ENCODE measurements at places on chromosomes 6 and 20. TPM values are rescaled to one million over a fixed set of nuclear protein-coding genes. Genes with fewer than 3 reads are reported as not detected.

- DNase-seq: no peak
Observed at GRCh38 chr6:113449051-113449450, 408.1 kb upstream of the MARCKS start.

The SAMD10 gene
- 9.9 TPM for polyA plus RNA-seq

- no peak for DNase-seq
Observed at GRCh38 chr20:19758133-19758500, at the start of gene RIN2. Gene RIN2, plus strand, starts transcription at chr20:19758258. Its CDS starts 131,344 bp downstream, at chr20:19889602.

DNA sequence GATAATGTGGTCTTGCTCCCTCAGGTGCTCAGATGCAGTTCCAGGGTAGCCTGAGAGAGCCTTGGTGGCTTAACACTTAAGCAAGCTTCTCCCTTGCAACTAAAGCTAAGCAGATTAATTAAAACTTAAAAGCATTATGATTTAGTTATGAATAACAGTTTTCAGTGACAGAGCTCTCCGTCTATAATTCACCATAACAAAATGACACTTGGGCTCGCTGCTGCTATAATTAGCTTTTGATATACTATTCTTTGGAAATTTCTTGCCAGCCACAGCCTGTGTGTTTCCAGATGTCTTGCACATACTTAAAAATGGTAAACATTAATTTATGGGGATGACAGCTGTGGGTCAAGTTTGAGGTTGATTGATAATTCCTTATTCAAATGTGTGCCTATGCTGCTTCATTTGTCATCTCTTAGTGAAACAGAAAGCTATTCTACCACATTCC lies 380.5 kb downstream of the TFAP2B start:
- DNase-seq: no peak

- no peak for DNase-seq
Observed at GRCh38 chr6:66307490-66307889, 600.5 kb upstream of the EYS start.

The CST1 gene
- not detected for polyA plus RNA-seq

DNA sequence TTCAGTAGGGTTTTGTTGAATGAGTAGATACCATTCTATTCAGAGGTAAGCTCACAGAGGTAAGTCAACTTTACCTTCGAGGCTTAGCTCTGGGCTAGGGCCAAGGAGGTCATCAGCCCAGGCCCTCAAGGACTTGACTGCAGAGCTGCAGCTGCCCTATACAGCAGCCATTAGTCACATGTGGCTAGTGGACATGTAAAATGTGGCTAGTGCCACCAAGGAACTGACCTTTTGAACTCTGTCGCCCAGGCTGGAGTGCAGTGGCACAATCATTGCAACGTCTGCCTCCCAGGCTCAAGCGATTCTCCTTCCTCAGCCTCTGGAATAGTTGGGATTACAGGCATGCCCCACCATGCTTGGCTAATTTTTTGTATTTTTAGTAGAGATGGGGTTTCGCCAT lies 47.9 kb upstream of the EPB41L1 start:
- no peak for DNase-seq

DNA sequence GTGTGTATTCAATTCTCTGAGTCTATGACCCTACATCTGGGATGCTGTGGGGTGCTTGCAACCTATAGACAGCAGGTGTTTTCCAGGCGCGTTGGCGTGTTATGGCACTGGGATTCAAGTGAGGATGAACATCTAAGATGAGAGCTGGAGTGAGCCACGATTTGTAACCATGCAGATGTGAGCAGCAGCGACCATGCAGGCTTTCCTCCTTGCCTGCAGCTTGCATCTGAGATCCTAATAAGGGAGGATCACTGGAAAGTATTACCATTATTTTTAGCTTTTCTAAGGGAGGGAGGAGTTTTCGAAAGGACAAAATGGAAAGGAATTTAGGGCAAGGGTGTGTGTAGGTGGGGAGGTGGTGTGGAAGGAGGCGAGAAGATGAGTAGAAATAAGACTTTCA lies 216.7 kb downstream of the ATXN1 start:
- no peak for DNase-seq

GRCh38 chr6:163314791-163315470 lies 99.6 kb upstream of the QKI start:
- DNase-seq: no peak

GRCh38 chr6:53325785-53326184 lies 23.0 kb downstream of the ELOVL5 start:
- no peak for DNase-seq

GRCh38 chr20:1392693-1393506 lies at the start of gene FKBP1A:
Gene FKBP1A, minus strand, starts transcription at chr20:1393054. Its CDS starts 56 bp downstream, at chr20:1392998.
- peak; percentile 86 for DNase-seq

DNA sequence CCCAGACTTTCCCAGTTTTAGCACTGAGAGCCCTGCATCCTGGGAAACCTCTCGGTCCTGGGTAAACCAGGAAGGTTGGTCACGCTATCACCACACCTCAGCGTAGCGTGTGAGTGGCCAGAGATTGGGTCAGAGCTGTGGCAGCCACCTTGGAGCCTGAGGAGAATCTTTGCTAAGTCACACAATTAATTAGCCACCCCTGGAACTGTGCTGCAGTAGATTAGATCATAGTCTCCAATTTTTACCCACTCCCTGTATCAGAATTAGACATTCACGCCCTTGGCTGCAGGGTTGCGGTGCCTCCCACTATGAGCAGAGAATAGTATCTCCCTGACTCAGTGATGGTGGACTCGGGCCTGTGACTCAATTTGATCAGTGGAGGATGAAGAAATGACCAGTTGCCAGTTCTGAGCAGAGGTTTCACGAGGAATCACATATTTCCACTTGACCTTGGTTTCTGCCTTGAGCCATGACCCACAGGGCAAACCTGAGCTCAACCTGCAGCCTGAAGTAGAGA lies 6.0 kb upstream of the PTGIS start:
- no peak for DNase-seq

The TMEM244 gene
- not detected for polyA plus RNA-seq

DNA sequence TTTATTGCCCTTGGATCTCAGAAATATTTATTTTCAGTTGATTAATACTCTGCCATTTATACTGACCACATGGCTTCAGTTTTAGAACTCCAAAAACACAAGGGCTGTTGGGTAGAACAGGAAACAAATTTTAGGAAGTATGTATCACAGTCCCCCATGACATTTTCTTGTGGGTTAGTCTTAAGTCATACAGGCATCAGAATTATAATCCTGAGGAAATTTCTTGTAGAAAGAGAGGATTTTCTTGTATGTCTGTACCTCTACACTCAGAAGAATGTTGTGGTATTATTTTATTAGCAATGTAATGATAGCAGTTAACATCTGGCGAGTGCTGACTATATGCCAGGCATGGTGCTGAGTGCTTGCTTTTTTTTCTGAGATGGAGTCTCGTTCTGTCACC lies 302.9 kb downstream of the CLIC5 start:
- no peak for DNase-seq

DNA sequence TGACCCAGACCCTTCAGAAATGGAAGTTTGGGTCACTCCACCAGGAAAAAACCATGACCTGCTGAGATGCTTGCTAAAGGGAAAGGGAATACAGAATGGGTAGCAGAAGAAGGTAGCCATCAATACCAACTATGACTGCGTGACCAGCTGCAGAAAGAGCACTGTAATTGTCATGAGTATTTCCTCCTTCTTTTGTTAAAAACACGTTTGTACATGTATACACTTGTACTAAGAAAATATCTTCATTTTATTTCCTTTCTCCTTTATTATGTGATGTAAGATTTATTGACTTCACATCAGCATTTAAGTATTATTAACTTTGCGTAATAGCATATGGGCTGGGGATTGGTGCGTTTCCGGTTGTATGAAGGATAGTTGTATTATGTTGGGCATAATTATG lies 12.6 kb upstream of the MUC21 start:
- DNase-seq: no peak

GRCh38 chr6:56348578-56348977 lies 101.2 kb upstream of the COL21A1 start:
- DNase-seq: no peak

DNA sequence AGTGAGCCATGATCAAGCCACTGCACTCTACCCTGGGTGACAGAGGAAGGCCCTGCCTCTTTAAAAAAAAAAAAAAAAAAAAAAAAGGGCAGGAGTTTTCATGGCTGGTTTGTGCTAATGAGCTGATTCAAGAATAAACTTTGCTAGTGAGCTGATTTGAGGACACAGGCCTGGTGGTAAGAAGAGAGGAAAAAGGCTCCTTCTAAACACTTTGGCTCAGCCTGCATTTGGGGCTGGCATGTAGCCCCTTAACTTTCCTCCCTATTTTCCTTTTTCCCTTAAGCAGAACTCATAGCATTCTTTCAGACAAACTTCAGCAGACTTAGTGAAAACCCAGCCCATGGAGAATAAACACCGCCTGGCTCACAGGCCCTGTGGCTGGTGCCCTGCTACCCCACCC lies 432.7 kb downstream of the PTPRT start:
- DNase-seq: no peak

GRCh38 chr6:40999569-40999968 lies 39.5 kb downstream of the UNC5CL start:
- no peak for DNase-seq

GRCh38 chr6:151482290-151482689 lies 11.5 kb upstream of the CCDC170 start:
- DNase-seq: peak; percentile 69

- no peak for DNase-seq
Observed at GRCh38 chr6:143128681-143129015, 68.0 kb downstream of the AIG1 start.

DNA sequence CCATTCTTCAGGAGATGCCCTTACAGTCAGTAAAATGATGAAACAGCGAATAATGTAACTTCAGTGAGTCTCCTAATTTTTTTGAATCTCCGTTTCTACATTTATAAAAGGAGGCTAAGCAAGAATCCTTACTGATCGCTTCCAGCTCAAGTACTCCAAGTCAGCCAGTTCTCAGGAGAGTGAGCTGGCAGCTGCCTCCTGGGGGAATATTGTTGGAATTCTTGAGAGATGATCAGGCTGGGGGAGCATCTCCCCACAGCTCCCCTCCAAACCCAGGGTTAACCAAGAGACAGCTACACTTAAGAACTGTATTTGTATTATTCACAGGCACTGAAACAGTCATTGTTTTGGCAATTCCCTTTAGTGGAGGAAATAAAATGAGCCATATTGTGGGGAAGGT lies 89.1 kb upstream of the PCSK2 start:
- DNase-seq: no peak

The PDE10A gene
- 27.7 TPM for polyA plus RNA-seq

DNA sequence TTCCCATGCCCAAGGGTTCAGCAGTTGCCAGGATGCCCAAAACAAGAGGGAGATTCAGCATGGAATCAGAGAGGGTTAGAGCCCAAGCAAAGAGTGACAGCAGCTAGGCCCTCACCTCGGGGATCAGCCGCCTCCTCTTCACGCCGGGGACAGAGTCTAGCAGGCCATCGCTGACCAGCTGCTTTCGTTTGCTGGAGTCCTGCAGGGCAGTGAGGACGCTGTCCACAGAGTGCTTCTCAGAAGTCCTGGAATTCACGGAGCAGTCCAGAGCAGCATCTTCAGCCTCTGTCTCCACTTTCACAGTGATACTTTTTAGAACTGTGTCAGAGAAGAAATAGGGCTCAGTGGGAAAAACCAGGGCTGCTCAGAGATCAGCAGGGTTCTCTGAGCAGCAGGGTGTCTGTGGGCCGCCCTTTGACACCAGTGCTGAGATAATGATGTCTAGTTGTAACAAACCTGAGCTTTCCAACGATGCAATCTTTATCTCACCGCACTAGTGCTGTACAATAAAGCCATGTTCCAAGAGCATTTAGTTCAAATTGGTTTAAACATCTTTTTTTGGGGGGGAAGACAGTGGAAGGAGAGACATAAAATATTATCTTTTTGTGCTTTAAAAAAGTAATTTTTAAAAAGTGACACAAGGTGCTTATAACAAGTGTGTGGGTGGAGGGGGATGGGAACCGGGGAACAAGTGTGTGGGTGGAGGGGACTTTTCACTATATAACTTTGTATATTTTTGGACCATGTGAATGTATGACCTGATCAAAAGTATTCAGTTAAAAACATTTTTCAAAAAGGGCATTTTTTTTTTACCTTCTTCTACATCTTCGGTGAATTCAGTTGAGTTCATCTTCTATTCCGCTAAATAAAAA lies 16.6 kb downstream of the BEND3 start:
- no peak for DNase-seq

The C6orf58 gene
- 0.55 TPM for polyA plus RNA-seq

The TBC1D32 gene
- polyA plus RNA-seq: 11.9 TPM

The PGC gene
- polyA plus RNA-seq: not detected

DNA sequence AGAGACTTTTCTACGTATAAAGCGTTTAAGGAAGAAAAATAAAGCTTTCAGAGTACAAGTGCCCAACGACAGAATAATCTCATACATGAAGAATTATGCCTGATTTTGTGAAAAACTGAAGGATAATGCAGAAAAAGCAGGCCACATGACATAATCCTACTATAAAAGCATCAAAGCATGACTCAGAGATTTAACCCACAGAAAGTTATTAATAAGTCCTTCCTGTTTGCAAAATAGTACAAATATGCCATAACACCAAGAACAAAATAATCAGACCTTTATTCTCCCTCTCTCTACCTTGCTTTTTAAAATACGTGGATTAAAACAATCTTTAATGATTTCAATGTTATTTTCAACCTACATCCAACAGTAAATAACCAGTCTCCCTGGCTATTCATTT lies 118.6 kb upstream of the BCLAF1 start:
- DNase-seq: no peak

The CTSA gene
- 166 TPM for polyA plus RNA-seq

GRCh38 chr6:10578723-10579122 lies 57.6 kb downstream of the GCNT2 start:
- DNase-seq: no peak

DNA sequence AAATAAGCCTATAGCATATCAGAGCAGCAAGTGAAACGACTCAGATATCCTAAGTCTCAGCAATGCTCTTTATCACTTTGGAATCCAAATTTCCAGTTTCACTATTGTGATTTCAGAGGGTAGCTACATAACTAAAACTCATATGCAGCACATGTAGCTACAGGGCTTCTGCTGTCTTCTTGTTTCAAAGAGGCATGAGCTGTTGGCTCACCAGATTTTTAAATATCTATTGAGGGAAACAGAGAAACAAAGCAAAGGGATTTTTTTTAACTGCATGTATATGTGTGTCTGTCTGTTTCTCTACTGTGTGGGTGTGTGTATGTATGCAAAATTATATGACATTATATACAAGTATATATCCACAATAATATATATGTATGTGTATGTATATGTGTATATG lies 258.4 kb downstream of the HDGFL1 start:
- DNase-seq: no peak

The LRRN4 gene
- 13.9 TPM for polyA plus RNA-seq

The CLVS2 gene
- 0.15 TPM for polyA plus RNA-seq

- DNase-seq: no peak
Observed at GRCh38 chr6:3356824-3357420, 98.2 kb downstream of the PSMG4 start.

All from renal cortex interstitium (tissue), 15 donors.